ENCODE measurements at places on chromosomes 1 and 21.

DNA sequence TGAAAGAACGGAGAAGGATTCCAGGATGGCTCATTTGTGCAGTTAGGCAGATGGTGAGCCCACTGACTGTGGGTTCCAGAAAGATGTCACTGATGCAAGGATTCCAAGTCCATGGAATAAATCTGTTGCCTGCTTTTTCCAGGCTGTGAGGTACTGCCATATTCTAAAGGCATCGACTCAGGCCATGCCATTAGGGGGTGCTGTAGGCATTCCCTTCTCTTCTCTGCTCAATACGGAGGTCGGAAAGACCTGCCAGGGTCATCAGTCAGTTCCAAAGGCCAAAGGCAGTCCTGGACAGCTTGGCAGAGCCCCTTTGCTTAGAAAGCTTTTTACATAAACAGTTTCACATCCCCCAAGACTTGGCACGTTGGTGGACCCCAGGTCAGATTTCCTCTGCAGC is 31.7 kb upstream of the TMEM125 start:
- peak; percentile 99 for DNase-seq

- peak; percentile 75 for DNase-seq
Observed at GRCh38 chr1:18288722-18289121, 181.1 kb downstream of the IGSF21 start.

DNA sequence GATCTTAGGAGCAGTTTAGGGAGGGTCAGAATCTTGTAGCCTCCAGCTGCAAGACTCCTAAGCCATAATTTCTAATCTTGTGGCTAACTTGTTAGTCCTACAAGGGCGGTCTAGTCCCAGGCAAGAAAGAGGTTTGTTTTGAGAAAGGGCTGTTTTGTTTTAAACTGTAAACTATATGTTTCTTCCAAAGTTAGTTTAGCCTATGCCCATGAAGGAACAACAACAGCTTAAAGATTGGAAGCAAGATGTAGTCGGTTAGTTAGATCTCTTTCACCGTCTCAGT is 62.0 kb downstream of the SLC16A1 start:
- no peak for DNase-seq

- DNase-seq = peak; percentile 90
Observed at GRCh38 chr1:93021539-93022134, 57.4 kb upstream of the MTF2 start.

DNA sequence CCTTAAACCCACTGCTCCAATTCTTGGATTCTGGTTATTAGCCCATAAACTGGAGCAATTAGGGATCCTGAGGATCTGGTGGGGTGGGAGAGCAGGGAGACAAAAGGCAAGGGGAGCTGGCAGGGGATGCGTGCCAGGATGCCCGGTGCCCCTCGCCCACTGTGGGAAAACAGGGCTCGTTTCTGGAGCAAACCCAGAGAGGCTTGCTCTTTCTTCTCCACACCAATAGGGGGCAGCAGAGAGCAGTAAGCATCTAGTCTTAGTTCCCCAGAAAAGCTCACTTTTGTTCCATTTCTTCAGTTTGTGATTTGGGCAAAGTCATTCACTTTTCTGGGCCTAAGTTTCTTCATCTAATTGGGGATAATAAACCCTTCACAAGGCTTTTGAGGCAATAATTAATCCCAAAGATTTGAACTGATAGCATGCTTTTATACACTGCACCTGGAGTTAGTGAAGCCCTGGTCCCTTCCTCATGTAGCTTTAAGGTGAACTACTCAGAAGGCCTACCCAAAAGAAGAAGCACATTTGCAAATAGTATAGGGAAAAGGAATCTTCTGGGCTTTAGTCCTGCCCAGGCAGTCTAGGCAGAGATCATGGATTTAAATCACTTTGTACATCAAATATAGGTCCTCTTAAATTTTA is 160.6 kb upstream of the USP24 start:
- DNase-seq = no peak

DNA sequence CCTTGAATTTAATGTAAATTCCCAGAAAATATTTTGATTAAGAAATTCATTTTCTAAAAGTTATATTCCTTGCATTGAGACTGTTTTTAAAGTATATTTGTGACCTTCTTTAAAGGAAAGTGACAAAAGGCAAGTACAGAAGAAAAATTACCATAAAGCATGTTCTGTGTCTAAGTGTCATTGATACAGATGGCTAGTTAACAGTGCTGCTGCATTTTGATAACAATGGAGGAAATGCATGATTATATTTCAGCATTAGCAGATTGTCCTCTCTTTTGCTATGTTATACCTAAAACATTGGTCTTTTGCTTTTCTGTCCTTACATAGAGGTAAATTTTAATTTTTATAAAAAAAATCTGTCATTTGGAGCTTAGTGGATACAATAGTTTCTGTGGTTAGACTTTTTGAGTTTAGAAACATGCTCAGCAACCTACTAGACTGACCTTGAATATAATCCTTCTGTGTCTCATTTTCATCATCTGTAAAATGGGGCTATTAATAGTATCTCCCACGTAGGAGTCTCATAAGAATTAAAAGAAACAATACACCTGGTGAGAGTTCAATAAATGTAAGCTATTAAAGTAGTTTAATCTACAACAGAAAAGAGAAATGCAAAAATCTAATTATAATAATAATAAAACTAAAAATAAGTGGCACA is 51.1 kb upstream of the RGS21 start:
- DNase-seq = no peak

DNA sequence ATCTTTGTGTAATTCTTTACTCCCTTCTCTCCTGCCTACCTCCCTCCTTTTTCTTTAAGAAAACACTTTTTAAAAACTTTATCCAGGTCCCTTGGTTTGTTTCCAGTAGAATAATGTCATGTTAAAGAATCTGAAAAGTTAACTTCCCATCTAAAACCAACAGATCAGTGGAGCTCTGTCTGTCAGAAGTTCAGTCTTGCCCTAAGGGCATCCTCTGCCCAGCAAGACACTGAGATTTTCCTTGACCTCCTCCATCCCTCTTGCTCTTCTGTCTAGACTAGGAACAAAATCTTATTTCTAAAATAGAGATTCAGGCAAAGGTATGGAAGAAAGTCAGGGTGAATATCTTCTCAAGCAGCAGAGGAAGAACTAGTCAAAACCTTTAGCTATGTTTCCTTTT is 5.7 kb upstream of the GNL2 start:
- no peak for DNase-seq

GRCh38 chr1:246482805-246483568 is 24.1 kb downstream of the SMYD3 start:
- DNase-seq = no peak

- no peak for DNase-seq
Observed at GRCh38 chr1:50295566-50295965, 127.7 kb downstream of the DMRTA2 start.

DNA sequence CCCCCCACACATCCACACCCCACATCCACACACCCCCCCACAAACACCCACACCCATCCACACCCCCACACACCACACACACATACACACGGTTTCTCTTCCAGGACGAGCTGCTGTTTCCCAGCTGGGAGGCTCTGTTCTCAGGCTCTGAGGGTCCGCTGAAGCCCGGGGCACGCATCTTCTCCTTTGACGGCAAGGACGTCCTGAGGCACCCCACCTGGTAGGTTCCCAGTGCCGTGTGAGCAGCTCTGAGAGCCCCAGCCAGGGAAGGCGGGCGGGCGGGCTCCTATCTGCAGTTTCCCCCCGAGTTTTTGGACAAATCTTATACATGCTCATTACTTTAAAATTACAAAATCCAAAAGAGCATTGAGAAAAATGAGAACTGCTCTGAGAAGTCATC is 31.2 kb downstream of the SLC19A1 start:
- DNase-seq = no peak

DNA sequence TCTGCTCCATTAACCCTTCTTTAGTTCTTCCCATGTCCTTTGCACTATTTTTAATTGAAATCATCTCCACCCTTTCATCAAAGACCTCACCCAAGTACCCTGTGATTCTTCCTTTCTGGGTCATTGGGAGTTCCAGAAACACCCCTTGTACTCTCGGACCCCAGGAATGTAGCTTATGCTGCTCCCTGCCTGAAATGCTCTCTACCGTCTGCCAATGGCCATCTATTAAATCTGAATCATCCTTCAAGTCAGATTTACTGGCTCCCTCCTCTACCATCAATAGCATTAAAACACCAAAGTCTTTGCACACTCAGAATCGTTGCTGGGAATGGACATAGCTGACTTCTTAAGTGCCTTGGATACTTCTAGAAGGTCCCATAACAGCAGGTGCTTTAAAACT is 73.2 kb upstream of the GADD45A start:
- DNase-seq = no peak

DNA sequence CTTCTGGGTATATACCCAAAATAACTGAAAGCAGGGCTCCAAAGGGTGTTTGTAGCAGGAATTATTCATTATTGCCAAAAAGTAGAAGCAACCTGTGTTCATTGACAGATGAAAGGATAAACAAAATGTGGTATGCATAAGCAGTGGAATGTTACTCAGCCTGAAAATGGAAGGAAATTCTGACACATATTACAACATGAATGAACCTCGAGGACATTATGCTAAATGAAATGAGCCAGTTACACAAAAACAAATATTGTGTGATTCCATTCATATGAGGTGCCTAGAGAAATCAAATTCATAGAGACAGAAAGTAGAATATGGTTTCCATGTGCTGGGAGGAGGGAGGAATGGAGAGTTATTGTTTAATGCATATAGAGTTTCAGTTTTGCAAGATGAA is 86.3 kb upstream of the ARTN start:
- no peak for DNase-seq

GRCh38 chr1:64220241-64220640 is 16.8 kb downstream of the UBE2U start:
- DNase-seq = no peak

DNA sequence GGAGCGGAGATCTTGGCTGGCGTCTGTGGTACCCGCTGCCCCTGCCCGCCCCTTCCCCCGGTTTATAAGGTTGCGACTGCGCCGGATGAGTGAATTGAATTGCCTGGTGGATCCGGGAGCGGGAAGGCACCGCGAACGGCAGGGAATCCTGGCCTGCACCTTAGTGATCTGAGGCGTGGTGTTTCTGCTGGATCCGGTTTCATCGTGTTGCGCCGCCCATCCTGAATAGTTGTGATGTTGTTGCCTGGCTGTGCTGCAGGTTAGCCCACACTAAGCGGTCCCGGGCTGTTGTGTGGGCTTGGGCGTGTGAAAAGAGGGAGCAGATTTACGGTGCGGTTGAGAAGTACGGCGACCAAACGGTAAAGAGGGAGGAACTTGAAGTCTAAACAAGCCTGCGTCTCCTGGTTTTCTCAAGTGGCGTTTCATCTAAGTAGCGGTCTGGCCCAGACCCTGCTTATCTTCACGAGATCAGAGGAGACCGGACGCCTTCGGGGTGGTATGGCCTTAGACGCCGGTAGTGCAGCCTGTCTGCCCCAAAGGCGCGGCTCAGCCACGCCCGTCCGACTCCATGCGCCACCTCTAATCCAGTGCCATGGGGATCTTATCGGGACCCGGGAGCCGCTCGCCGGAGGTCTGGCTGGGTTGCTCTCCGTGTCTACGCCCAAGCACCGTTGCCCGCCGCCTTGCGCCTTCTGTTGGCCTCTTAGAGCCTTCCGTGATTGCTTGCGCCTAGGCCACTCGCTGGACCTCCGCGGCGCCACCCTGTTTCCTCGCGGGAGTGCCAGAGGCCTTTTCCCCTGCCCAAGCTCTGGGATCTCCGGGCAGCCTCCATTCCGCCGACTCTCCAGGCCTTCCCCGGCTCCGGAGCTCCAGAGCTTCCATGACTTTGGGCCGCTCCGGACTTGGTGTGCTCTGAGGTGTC is 87.5 kb upstream of the RHOU start:
- DNase-seq = peak; percentile 78

DNA sequence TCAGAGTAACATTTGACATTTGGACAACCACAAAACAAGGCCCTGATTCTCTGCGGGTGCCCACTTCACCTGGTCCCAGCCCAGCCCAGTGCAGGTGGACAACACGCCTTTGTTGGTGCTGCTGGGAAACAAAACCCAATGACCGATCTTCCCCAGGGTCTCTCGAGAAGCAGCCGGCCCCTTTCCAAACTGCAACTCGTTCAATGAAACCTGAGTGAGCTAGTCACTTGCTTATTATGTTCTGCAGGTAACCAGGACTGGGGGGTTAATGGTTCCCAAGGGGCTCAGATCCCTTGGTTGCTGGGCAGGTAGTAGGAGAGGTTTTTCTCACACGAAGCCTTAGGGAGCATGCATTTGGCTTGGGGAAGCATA is 42.9 kb downstream of the ABCG1 start:
- DNase-seq = peak; percentile 32

DNA sequence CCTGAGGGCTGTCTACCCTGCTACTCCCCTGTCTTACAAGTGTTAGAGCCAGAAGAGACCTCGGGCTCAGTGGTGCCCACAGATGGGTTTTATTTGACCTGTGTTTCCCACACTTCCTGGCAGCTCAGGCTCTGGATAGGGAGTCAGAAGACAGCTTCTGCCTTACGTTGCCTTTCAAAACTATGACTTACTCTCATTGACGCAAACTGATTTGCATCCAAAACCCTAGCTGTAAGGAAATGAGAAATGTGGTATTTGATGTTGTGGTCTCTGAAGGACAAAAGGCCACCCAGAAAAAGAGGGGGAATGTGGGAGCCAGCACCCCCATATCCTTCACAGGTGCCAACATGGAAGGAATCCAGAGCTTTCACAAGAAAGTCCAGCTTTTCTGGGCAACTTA is 180.2 kb downstream of the ATG4C start:
- DNase-seq = no peak
